Caudate nucleus (tissue), 63 donors: ENCODE measurements at places on chromosomes 6 and 20.

DNA sequence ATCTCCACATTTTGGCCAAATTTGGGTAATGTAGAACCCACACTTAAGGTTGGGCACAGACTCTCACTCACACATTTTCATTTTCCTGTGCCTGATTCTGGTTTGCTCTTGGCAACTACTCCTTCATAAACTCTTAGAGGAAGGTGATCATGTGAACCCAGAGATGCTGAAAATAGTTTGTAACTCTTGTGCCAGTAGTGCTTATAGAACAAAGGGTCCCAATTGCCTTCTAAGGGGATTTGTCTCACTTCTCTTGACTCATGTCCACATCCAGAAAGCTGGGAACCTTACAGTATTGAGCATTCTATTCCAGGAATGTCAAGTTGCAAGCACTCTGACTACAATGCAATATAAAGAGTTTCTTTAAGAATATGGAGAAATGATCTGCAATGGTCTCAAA, 62.0 kb upstream of the TASP1 start:
- no peak for DNase-seq

DNA sequence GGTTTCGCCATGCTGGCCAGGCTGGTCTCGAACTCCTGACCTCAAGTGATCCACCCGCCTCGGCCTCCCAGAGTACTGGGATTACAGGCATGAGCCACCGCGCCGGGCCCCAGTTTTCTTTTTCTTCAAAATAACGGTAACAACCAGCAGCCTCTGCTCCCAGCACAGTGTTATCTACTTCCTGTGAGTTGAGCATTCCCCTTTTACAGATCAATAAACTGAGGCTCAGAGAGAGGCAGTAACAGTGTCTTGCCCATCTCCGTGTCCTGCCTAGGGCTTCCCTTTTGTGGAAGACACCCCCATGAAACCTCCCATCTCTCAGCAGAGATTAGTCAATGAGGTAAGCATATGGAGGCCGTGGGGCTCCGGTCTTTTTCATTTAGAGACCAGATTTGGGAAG, 29.6 kb downstream of the BPIFB1 start:
- no peak for DNase-seq

- DNase-seq: no peak
Measured at GRCh38 chr6:47239546-47239945, 70.2 kb downstream of the TNFRSF21 start.

DNA sequence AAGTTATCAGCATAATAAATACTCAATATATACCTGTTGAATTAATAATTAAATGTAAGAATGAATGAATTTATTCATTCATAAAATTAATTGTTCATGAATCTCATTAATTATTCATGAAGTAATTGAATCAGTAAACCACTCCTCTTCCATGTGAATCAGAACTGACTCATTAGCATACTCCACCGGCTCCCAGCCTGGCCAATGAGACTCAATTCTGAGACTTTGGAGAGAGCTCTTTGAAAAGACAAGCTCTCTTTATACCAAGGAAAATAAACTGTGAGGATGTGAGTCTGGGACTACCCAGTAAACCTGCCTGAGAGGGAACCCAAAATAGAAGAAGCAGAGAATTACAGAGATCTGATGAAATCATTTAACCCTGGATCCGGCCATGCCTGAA, 8.4 kb upstream of the SLC2A10 start:
- no peak for DNase-seq

DNA sequence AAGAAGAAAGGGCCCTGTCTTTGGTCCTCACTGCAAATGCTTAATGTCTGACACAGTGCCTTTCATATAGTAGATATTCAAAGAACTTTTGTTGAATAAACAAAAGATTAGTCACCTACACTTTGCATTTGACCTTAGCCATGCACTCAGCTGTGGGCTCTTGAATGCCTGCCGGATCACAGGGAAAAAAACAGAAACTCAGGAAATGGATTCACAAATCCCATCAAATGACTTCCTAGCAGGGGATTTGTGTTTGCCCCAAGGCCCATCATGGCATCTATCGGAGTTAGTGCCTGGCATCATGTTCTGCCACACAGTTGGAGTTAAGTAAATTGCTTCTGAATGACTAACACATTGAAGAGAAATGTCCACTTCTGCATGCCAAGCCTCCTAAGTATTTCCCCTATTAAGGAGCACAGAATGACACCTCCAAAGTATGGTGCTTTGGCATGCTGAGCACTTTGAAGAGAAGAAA, 72.3 kb upstream of the DST start:
- DNase-seq: no peak

- DNase-seq: no peak
Measured at GRCh38 chr20:44153636-44154043, 33.3 kb downstream of the JPH2 start.

DNA sequence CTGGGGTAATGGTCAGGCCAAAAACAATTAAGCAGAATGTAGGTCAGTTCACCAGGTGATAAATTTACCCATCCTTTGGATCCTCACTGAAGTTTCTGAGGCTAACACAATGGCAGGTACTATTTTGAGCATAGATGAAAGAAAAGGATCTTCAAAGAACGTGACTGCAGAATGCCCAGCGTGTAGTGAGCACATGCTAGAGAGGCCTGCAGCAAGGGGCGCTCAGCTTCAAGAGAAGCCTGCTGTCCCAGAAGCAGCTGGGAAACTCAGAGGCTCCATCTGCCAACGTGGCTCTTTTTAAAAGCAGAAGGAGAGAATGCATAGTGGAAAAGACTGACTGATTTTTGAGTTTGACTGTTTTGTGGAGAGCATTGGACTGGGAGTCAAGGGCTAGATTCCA, 57.4 kb downstream of the CD83 start:
- no peak for DNase-seq

DNA sequence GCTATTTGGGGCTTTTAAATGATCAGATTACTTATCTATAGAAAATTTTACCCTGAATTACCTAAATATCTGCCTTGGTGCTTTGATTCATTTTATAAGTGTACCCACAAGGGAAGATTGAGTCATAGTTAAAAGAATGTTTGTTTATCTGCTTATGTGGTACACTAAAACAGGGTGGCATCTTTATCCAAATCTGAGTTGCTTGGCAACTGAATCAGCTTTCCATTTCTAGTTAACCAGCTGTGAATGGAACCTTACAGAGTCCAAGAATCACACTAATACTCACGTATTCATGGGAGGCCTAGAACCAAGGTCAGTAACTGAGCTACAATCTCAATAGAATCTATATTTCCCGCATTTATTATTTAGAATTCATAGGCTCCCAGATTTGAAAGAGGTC, 44.0 kb upstream of the CAP2 start:
- DNase-seq: no peak

DNA sequence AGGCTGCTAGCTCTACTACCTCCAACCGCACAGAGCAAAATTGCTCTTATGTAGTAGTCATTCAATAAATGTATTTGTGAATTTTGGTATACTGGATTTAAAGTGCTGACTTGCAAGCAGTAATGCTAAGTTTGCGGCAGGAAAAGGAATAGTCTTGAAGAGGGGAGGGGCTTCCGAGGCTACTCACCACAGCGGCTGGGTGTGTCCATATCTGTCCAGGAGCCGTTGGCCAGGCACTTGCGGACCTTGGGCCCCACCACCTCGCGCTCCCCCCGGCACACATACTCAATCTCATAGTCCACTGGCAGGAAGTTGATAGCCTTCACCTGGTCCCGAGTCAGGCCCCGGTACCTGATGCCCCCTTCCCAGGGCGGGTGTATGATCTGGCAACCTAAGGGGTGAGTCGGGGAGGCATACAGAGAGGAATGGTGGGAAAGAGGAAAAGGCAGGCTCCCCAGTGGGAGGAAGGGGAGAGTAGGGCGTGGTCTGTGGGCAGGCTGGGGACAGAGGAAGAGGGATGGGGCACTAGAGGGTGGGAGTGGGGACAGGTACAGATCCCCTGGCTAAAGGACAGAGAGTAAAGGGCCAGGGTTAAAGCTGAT, 1.7 kb downstream of the GABBR1 start:
- DNase-seq: no peak

DNA sequence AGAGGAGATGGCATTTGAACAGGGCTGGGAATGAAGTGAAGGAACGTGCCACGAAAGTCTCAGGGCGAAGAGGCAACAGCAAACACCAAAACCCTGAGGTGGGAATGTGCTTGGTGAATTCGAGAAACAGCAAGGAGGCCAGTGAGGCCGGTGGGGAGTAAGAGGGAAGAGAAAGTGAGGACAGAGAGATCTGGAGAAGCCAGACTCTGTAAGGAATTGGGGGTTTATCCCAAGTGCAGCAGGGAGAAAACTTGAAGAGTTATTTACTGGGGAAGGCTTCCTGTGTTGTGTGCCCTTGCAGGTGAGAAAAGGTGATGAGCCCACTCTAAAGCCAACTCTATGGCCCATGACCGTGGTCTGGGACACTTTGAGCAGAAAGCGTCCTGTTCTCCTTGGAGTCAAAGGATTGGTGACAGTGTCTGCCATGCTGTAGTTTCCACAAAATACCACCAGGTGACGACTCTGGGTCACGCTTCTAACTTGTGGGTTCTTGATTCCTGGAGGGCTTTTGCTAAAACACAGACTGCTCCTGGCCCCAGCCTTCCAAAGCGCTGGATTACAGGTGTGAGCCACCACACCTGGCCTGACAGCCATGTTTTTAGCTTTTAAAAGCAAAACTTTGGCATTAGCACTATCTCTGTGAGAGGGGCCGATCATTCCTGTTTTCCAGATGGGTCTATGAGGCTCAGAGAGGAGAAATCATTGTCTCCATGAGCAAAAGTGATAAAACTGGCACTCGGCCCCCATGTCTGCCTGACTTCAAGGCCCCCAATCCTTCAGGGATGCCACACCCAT, 18.0 kb upstream of the CSNK2A1 start:
- DNase-seq: peak; percentile 43

- DNase-seq: no peak
Measured at GRCh38 chr20:2149507-2149906, 47.9 kb downstream of the STK35 start.

GRCh38 chr6:158832026-158832425, 12.9 kb upstream of the EZR start:
- no peak for DNase-seq
